ENCODE measurements at places on chromosomes 1 and 21. TPM values are rescaled to one million over a fixed set of nuclear protein-coding genes. Genes with fewer than 3 reads are reported as not detected.

- H3K27ac ChIP-seq, result no peak overlapping the region
- no peaks in the 10 kb centered on the region for H3K36me3 ChIP-seq
- H3K4me1 ChIP-seq, result no peaks in the 10 kb centered on the region
- no peak overlapping the region for H3K4me3 ChIP-seq
Measured at GRCh38 chr1:37661401-37661800, 26.7 kb upstream of the RSPO1 start.

GRCh38 chr1:178659789-178660208 lies 65.2 kb upstream of the RALGPS2 start:
- no peaks in the 10 kb centered on the region for H3K27me3 ChIP-seq
- H3K4me1 ChIP-seq, result no peaks in the 10 kb centered on the region
- no peak for DNase-seq
- no peak overlapping the region for H3K27ac ChIP-seq
- H3K4me3 ChIP-seq, result no peak overlapping the region

DNA sequence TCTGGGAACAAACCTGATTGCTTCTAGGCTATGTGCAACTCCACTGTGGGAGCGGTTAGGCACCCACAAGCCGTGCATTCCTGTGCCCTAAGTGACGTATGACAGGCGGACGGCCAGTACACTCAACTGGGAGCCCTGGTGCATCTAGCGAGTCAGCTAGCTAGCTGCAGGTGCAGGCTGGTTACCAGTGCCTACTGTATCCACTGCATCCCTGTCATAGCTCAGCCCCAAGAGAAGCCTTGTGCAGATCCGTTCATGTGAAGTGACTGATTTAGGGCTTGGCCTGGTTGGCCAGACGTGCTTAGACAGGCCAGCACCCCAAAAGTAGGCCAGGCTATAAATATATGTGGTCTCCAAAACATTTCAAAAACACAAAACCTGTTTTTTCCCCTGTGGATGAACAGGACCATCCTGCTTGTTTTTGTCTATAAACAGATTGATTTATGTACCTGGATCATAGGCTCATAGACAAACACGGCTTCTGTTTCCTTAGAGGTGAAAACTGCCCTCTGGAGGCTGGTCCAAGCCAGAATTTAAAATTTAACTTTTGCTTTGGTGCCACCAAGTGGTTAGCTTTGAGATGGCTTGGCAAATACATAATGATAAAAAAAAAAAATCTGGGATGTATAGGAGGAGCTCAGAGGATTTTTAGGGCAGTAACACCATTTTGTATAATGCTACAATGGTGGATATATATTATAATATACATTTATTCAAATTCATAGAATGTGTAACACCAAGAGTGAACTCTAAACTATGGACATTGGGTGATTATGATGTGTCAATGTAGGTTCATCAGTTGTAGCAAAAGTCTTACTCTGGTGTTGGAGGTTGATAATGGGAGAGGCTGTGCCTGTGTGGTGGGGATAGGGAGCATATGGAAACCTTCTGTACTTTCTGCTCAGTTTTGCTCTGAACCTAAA lies 68.5 kb downstream of the GIPC2 start:
- DNase-seq, result peak; percentile 85
- H3K27ac ChIP-seq, result peak overlapping the region; percentile 2
- H3K36me3 ChIP-seq, result peaks cover 2% of the 10 kb centered on the region
- H3K27me3 ChIP-seq, result no peaks in the 10 kb centered on the region
- no peaks in the 10 kb centered on the region for H3K4me1 ChIP-seq
- no peak overlapping the region for H3K4me3 ChIP-seq

DNA sequence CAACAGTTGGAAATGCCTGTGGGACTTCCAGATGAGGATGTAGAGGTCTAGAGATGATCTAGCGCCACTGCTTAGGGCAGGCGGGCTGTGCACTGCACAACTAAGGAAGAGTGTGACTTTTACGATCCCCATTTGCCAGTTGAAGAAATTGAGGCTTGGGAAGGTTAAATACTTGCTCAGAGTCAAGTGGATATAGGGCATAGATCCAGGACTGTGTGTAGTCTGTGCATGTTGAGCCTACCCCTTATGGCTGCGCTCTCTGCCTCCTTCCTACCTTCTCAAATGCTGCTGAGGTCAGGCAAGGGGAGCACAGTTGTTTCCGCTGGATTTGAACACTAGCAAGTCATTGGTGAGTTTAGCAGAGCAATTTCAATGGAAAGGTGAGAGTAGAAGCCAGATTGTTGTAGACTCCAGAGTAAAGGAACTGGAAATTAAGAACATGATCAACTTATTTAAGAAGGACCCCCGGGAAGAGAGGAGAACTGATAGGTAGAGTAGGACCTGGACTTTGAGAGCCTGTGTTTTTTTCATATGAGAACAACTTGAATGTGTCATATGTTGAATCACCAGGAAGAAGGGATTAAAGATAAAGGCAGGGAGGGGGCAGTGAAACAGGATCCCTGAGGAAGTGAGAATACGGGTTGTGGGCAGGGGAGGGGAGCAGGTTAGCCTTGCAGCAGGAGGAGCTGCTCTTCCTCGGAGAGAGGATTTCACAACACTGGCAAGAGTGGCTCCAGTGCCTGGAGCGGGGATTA lies 2.7 kb downstream of the CAPN2 start:
- H3K36me3 ChIP-seq, result peaks cover 13% of the 10 kb centered on the region
- peaks cover 15% of the 10 kb centered on the region for H3K4me1 ChIP-seq
- H3K27ac ChIP-seq, result peak overlapping the region; percentile 84

GRCh38 chr1:212470059-212470458 lies 37.3 kb downstream of the NENF start:
- H3K27me3 ChIP-seq, result no peaks in the 10 kb centered on the region
- H3K4me3 ChIP-seq, result no peak overlapping the region
- H3K4me1 ChIP-seq, result no peaks in the 10 kb centered on the region
- H3K36me3 ChIP-seq, result no peaks in the 10 kb centered on the region
- no peak overlapping the region for H3K27ac ChIP-seq

Gene C1orf185
- not detected for total RNA-seq

Gene SPRR2B
- total RNA-seq, result not detected

Gene PERM1
- total RNA-seq, result 0.15 TPM

Gene CLDN19
- total RNA-seq, result not detected

Gene ACTL8
- not detected for total RNA-seq

Gene S100A16
- total RNA-seq, result 119 TPM

All from lung (tissue), 17 donors.